ENCODE measurements at places on chromosomes 7 and 10.

GRCh38 chr10:31451766-31452165, 132.8 kb downstream of the ZEB1 start:
- DNase-seq: no peak

DNA sequence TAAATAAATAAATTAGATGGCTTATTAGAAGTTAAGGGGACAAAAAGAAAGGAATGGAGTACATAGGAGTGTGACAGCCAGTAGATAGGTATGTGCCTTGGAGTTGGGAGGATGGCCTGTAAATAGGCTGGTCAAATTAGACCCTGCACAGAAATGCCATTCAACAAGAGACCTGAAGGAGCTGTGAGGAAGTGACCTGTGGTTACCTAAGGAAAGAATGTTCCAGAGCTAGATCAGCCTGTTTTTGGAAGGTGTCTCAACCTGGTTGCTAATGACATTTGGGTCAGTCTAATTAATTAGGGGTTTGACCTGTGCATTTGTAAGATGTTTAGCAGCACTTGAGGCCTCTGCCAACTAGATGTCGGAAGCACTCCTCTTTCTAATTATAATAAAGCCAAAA, 315.3 kb upstream of the PLXDC2 start:
- no peak for DNase-seq

GRCh38 chr7:90982228-90982627, 282.0 kb upstream of the FZD1 start:
- no peak for DNase-seq

GRCh38 chr10:100901051-100901450, 11.7 kb upstream of the SLF2 start:
- no peak for DNase-seq

DNA sequence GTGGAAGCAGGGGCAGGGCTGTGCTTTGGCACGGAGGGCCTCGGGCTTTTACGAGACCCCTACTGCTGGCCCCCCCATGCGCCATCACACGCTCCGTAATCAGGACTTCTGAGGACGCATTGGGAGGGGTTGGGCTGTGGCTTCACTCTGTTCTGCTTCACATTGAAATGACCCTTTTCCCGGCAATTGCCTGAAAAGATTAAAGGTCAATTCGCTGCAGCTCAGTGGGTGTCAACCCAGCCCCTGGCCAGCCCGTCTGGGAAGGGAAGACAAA, 41.7 kb upstream of the UBE3C start:
- DNase-seq: no peak

DNA sequence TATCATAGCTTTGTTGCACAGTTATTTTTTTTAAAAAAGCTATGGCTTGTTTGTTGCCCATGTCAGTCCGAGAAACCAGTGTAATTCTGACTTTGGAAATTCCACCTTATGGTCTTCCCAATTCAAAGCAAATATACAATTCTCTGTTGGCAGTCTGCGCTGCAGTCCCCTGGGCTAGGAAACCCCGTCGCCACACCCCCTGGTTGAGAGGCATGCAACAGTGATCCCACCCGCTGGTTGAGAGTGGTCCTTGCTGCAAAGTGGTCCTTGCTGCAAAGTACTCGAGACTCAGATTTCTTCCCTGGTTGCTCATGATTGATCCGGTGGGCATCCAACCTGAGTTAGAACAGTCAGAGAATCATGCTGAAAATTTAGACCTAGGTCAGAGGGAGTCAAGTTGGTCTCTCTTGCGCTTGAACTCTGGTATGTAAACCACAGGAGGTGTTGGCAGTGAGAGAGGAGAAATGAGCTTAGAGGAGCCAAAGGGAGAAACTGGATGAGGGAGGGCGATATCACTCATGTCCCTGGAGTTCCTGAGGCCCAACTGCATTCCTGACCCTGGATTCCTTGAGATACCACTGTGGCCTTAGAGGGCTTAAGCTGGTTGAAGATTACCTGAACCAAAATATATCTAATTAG, 45.0 kb upstream of the STK17A start:
- DNase-seq: no peak

GRCh38 chr10:5527332-5528200, 2.8 kb downstream of the CALML3 start:
- peak; percentile 60 for DNase-seq
